ENCODE measurements at places on chromosomes 3 and 15. TPM values are rescaled to one million over a fixed set of nuclear protein-coding genes. Genes with fewer than 3 reads are reported as not detected.

ZIC1 gene
- total RNA-seq = 0.21 TPM

GCSAM gene
- total RNA-seq = not detected

NR1D2 gene
- 18.6 TPM for total RNA-seq

GREM1 gene
- total RNA-seq = 0.12 TPM

ZBTB47 gene
- 2.8 TPM for total RNA-seq

ALDH1A3 gene
- 19.8 TPM for total RNA-seq

DIPK2A gene
- total RNA-seq = 38.5 TPM

GOLGA6L7 gene
- total RNA-seq = not detected

TNK2 gene
- 22.5 TPM for total RNA-seq

KBTBD13 gene
- not detected for total RNA-seq

GOLGA8R gene
- 0.17 TPM for total RNA-seq

CLEC3B gene
- total RNA-seq = not detected

DNA sequence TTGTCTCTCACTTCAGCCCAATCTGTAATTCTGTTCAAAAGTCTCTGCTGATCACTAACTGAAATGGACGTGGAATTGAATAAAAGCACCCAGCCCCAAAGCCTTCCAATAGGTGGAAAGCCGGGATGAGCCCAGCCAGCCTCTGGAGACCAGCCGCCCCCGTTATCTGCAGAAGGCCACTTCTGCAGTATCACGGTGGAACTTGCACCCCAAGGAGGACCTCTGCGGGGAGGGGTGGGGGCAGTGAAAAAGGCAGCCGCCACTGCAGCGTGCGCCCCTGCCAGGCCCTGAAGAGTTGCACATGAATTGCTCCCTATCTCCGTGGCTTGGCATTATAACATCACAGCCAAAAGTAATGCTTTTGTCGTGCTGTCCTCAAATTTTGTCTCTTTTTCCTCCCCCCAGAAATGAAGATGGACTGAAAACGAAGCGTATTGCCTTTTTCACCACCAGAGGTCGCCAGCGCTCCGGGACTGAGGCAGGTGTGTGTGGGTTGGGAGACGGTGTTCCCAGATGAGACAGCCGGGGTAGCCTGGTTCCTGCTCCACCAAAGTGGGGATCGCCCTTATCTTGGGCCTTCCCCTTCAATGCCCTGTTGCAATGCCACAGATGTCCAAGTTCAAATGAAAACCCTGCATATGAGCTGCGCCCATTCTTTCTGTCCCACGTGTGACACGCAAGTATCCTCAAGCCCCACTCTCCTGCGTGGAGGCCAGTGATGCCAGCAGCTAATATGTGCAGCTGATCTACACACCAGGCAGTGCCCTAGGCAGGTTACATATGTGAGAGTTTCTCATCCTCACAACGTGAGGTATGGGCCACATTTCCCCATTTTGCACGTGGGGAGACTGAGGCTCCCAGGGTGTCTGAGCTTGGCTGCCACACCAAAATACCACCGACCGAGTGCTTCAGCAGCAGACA, 96.0 kb downstream of the LRRK1 start:
- peak; percentile 91 for DNase-seq

- peak; percentile 75 for DNase-seq
These were observed 4.2 kb upstream of the CHRM5 start for GRCh38 chr15:33963831-33964664.

GRCh38 chr3:21734746-21735145, 16.3 kb downstream of the ZNF385D start:
- DNase-seq = no peak

GRCh38 chr3:193873426-193874201, 262.3 kb upstream of the HES1 start:
- no peak for DNase-seq

DNA sequence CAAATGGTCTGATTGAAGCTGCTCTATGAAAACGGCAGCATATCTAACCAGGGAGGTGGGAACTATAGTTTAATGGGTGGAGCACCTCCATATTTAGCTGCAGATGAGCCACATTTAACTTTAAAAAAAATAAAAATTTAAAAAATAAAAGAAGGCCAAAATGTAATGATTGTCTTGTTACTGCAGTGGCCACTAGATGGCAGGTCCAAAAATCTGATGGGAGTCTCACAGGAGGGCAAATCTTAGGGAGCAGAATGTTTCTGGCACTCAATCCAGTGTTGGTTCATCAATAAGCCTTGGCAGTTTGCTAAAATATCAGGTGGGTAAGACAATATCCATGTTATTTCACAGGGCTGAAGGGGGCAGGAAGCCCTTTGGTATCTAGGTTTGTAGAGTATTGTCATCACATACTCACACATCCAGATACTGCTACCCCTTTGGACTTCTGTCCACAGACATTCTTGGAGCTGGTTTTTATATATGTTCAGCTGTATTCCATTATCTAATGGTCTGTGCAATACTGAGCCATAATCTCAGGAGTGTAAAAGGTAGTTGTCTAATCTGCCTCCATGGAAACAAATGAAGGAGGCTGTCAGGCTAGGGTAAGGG, 233.3 kb downstream of the TIGIT start:
- peak; percentile 60 for DNase-seq

- peak; percentile 80 for DNase-seq
These were observed 790 bp downstream of the DUT start for GRCh38 chr15:48331796-48332641.

- DNase-seq = peak; percentile 21
These were observed 41.9 kb downstream of the SMAD6 start for GRCh38 chr15:66743703-66744536.

DNA sequence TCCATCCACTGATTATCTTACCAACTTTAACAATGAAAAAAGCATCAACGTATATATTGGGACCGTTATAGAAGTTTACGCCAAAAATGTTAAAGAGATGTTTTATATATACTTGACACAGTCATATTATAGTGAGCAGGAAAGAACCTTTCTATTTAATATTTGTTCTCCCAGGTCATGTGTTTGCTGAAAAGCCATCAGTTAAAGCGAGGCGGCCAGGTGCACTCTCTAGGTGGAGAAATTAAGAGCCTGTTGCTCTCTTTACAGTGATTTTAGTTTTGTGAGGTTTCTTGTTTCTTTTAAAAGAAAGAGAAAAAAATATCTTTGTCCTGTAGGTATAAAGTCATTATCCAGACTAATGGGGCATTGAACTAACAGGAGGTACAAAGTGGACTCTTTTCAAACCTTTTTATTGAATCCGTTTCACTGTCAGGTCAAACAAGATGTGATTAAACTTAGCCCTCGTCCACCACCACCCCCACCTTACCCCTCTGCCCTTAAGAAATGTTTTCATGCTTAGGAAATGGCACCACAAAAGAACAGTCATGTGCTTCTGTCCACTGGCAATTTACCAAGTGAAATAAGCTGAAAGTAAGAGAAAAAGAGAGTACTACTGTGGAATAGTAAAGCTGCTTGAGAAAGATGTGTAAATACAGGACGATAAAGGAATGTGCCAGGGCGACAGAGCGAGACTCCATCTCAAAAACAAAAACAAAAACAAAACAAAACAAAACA, 279.9 kb downstream of the PTPRG start:
- DNase-seq = no peak

DNA sequence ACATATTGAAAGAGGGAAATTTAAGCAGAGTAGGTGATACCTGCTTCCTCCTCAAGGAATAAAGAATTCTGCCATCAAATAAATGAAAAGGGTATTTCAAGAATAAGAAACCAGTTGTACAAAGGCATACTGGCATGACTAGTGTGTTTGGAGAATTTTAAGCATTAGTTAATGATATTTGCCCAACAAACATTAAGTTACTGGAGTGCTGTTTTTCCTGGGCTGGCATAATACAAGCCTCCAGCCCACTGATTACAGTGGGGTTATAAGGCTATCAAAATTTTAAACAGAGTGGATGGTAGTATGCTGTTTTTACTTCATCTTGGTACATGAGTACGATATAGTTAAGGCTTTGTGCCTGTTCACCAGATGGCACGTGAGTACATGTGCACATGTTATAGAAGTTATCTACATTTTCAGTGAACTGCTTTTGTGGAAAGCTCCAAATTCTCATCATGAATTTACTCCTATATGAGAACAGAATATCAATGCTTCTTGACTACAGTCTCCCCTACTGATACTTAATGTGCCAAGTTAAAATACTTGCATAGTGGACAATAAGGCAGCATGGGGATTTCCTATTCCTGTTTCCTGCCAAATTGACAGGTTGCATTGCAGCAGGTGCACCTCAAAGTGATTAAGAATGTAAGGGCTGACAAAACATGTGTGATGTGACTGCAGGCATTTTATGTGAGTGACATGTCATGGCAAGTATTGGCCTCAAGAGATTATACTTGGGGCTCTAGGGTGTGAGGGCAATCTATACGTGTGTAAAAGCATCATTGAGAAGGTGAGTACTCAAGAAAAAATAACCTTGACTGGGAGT, 14.9 kb downstream of the NAALADL2 start:
- no peak for DNase-seq

GRCh38 chr15:95132774-95133173, 901.4 kb downstream of the MCTP2 start:
- no peak for DNase-seq

GRCh38 chr3:196499061-196499460, 4.5 kb downstream of the RNF168 start:
- no peak for DNase-seq

- DNase-seq = no peak
These were observed 888 bp downstream of the TMEM115 start for GRCh38 chr3:50358355-50358910.

GRCh38 chr15:69480932-69481331, 28.3 kb downstream of the RPLP1 start:
- DNase-seq = no peak

- DNase-seq = peak; percentile 43
These were observed 74.1 kb upstream of the MAP4 start for GRCh38 chr3:48090166-48090939.

GRCh38 chr3:156530980-156531379, 23.9 kb downstream of the SSR3 start:
- no peak for DNase-seq

- DNase-seq = no peak
These were observed 263.3 kb downstream of the ABHD5 start for GRCh38 chr3:43953814-43954692.

DNA sequence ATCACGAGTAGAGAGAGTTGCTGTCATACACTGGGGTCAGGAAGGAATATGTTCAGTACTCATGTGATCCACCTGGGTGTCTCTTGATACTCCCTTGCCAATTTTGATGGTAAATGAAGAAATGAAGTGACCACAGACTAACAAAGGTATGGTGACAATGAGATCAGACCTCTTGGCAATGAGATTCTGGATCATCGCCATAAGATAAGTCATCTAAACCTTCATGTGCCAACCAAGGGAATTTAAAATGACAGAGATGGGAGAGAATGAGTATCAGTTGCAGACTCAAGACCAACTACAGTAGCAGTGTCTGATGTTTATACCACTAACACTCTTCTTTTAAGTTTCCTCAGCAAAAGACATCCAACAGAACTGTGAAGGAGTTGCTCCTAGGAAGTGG, 601.0 kb downstream of the MECOM start:
- DNase-seq = no peak

DNA sequence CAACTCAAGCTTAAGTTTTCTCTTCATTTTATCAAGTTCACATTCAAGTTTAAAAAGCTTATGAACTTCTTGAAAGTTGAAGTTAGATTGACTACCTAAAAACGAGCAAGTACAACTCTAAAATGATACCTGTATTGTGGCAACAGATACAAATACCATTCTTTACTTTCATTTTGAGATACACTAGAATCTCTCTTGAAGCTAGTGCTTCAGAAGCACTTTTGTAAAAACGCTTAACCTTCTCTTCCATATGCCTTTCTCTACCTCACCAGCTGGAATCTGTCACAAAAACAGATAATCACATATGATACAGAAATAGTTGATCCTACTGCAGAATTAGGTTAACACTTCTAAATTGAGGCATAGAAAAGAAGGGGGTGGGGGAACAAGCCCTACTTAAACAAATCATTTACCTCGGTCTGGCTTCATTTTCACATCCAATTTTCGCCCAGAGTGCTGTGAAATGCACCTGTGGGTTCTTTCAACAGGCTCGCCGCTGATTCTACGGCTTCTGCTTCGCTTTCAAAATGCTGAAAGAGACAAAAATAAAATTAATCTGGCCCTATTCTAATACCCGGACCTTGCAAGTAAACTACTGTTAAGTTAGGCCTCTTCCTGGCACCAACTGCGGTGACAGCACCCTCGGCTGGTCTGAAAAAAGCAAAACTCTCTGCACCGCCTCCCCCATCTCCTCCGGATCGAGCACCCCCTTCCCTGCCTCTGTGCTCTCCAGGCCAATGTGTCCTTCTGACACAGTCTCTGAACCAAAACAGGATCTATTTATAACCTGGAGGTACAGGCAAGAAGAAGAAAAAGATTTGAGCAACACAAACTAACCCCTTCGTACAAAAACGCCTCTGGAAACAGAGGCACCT, 1.4 kb downstream of the ATOSA start:
- DNase-seq = peak; percentile 60

DNA sequence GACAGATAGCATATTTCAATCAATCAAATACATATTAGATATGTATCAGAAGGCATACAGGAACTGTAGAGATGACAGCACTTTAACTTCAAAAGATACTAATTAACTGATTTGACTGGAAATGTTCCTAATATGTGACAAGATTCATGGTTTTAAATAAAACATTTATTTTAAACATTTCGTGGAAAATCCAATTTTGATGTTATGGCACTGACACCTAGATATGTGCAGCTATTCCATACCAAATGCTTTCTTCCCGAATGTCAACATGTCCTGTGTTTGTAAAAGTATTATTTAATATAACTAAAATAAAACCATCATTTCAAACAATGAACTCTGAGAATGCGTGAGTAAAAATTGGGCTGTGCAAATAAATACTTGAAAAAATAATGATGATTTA, 1209.3 kb downstream of the NSUN3 start:
- DNase-seq = no peak

GRCh38 chr3:150348500-150348899, 59.6 kb upstream of the TSC22D2 start:
- no peak for DNase-seq

DNA sequence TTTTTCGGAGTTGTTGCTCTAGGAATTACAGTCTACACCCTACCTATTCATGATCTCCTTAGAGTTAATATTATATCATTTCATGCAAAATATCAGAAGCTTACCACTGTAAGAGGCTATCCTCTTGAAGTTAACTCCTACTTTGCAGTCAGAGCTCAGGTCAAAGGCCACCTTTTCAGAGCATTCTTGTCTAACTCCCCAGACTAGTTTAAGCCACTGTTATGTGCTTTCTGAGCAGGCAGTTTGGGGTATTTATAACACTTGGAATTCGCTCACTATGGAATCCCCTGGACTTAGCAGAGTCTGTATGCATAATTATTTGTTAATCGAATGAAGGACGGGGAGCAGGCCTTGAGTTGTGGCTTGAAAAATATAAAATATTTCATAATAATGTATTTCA, 21.7 kb downstream of the MED12L start:
- peak; percentile 37 for DNase-seq

- DNase-seq = no peak
These were observed 239.9 kb downstream of the OPA1 start for GRCh38 chr3:193832833-193833413.

DNA sequence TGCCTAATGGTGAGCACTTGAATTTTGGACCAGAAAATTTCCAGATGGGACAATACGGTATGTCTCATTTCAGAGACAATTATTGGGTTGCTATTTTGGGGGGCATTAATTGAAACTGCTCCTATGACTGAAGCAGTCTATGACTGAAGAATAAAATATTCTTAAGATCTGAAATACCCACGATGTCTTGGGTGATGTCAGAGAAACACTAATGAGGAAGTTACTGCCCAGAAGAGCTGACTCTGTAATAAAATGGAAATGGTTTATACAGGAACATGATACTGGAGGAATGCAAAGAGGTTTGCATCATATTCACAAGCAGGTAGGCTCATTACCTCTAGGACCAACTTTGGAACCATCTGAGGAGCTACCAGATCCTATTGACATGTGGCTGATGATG, 68.7 kb downstream of the IL12A start:
- no peak for DNase-seq

GRCh38 chr3:160287666-160288065, 62.4 kb downstream of the C3orf80 start:
- DNase-seq = no peak

Measured in GM23338 (cell line).